ENCODE measurements at places on chromosomes 13 and 19.

DNA sequence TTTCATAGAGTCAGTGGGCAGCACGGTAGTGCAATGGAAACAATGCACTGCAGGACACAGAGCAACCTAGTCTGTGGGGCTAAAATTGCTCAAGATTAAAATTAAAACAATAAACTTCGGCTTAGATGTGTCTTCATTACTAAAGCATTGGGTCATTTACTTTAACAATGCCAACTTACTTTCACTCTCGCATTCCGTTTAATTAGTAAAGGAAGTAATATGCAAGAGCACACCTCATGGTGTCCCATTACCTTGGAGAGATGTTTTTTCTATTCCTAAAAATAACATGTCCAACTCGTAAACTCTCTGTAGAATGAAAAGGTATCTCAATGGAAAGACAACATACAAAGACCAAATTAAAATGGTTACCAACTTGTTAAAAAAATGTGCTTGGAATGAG is 738.4 kb downstream of the PCDH17 start:
- no peak for DNase-seq

GRCh38 chr19:30202060-30202600 is 170.1 kb upstream of the ZNF536 start:
- DNase-seq: no peak

- no peak for DNase-seq
These were observed 22.7 kb downstream of the ADPRHL1 start for GRCh38 chr13:113430378-113431110.

- DNase-seq: no peak
These were observed 2.0 kb upstream of the PTOV1 start for GRCh38 chr19:49848938-49849337.

DNA sequence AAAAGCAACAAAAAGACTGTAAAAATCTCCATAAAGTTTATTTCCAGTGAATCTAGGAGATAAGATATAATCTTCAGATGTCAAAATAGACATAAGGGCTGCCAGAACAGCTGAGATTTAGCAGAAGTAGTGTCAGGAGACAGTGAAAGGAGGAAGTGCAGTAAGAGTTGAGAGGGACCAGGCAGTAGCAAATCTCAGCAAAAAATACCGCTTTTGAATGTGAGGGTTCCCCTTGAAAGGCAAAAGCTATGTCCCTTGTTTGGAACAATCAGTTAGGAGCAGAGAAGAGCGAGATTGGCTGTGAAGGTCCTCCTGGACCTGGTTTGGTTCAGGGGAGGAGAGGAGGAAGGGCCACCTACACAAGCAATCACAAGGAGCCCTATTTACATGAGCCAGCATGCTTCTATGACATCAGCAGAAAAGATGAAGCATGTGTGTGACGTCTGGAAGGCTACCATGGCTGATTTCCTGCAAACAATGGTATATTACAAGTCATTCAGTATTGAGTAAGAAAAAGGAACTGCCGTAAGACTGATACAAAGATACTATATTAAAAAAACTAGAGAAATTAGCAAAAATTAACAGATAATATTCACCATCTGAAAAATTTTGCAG is 98.9 kb upstream of the SIAH3 start:
- DNase-seq: no peak
